ENCODE measurements at places on chromosomes 12 and 14.

DNA sequence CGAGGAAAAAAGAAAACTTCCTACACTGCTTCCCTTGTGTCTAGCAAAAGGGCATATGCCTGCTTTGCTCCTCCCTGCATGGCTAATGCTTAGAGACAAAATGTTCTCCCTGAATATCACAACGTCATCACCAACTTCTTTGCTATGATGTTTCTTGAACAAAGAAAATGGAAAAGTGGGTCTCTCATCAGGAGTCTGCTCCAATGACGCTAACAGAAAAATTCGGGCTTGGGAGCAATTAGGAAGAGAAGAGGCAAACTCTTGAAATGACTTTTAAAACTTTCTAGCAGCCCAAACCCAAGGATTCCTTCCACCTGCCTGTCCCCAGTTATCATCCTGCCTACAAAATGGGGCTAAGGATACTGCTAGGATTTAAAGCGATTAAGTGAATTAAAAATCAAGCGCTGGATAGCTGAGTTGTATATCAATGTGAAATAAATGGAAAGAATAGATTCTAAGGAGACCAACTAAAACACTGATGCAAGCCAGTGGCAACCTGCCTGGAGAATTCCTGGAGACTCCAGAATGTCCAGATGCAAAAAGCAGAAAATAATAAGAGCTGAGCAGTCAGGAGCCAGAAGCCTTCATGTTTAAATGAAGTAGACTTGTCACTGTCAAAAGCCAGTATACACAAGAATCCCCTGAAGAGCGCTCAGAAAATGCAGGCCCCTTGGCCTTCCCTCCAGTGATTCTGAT is 183.8 kb downstream of the DPF3 start:
- DNase-seq = no peak

DNA sequence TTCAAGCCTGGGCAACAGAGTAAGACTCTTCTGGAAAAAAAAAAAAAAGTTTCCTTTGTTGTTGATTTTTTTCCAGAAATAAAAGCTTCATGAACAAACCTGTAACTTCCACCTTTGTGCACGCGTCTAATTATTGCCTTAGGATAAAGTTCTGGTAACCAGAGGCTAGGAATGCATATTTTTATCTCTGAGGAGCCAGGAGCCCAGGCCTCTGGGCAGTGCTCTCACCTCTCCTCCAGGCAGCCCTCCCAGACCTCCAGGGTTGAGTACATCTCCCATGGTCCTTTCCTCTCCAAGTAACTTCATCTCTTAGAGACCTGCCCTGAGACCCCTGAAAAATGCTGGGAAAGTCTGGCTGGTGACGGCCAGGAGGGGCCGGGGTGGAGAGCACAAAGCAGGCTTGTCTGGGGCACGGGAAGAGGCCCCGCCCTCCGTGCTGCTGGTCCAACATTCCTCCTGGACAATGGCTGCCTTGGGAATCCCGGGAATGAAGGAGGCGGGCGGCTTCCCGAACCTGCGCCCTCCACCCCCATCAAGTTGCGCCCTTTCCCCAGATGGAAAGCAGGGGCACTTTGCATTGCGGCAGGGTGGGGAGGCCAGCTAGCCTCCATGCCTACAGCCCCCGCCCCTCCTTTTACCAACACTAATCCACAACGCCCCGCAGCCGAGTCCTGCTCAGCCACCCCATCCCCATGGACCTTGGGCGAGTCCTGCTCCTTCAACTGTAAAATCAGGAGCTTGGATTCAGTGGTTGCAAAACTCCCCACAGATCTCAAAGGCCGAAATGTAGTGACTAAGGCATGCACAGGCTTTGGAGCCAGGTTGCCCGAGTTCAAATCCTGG is 7.3 kb upstream of the FIGNL2 start:
- DNase-seq = no peak

DNA sequence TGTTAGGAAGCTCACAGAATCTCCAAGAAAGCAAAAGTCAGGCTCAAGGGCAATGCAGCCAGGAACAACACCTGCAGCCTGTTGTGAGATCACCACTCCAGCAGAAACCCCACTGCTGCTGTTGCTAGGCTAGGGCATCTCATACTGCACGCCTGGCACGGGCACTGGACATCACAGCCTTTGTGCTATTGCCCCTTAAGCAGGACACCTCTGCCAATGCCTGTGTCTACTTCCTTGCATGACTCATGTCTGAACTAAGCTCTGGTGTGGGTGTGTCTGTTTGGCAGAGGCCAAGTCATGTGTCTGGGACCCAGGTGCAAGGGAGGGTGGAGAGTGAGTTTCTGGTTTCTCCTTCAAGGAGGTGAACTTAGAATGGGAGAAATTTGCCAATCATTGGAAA is 10.0 kb upstream of the DDX47 start:
- peak; percentile 7 for DNase-seq

DNA sequence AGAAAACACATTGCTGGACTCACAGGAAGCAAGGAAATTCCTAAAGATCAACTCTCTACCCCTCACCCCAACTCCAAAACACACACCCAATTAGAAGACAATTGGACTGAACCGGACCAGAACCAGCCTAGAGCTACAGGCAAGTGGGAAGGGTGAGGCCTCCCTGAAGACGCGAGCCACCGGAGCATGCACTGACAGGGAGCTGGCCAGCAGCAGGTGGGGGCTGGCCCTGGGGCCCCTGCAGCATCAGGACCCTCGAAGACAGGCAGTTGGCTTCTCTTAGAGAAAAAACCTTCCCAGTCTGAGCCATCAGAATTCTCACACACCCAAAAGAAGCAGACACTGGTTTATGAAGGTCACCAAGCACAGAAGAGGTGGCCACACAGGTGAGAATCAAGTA is 209.5 kb upstream of the DIO3 start:
- DNase-seq = no peak

DNA sequence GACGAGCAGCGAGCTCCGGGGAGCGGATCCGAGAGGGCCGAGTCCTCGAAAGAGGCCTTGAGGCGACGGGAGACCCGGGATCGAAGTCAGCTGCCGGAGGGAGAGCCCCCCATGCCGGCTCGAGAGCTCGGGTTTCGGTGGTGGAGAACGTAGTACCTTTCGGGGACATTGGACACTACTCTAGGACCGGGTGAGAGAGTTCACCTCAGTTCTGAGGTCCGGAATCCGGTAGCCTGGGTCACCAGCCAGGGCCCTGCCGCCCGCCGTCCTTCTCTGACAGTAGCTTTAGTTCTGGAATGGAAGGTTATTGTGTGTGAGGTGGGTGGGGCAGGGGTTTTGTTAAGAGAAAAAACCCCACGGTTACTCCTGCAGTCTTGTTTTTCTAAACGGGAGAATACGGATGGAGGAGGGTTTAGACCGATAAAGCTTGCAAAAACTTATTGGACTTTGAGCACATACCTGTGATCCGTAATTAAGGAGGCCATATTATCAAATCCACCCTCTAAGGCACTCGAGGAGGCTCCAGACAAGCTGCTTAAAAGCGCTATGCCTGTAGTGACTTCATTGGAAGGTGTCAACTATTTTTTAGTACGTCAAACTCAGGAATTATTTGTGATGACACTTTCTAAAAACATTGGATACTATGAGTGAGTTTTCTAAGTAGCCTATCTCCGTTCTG is 765 bp downstream of the SCYL2 start:
- DNase-seq = no peak

DNA sequence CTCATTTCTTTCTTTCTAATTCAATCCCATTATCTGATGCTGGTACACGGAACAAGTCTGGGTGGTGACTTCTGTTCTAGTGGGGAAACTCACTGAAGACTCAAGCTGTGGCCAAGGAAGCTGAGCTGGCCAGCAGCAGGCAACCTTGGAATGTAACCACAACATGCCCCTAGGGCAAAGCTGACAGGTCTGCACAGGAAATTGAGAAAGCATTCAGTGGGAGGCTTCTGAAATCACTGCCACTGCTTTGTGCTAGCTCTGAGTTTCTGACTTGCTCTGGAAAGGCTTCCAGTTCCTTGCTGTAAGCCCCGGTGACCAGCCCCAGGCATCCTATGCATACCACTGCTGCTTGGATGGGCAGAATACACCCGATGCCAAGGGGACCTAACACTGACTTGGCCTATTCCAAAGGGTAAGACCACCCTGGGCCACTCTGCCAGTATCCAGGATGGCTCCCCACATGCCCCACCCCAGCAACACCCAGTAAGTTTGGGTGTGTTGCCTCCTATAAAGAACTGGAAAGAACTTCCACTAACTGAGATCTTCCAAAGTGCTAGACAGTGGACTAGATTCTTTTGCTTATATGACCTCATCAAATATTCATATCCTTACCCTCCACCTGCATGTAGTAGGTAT is 84.5 kb upstream of the CDKN3 start:
- no peak for DNase-seq

GRCh38 chr12:103810111-103810510 is 30.9 kb downstream of the NT5DC3 start:
- DNase-seq = no peak

DNA sequence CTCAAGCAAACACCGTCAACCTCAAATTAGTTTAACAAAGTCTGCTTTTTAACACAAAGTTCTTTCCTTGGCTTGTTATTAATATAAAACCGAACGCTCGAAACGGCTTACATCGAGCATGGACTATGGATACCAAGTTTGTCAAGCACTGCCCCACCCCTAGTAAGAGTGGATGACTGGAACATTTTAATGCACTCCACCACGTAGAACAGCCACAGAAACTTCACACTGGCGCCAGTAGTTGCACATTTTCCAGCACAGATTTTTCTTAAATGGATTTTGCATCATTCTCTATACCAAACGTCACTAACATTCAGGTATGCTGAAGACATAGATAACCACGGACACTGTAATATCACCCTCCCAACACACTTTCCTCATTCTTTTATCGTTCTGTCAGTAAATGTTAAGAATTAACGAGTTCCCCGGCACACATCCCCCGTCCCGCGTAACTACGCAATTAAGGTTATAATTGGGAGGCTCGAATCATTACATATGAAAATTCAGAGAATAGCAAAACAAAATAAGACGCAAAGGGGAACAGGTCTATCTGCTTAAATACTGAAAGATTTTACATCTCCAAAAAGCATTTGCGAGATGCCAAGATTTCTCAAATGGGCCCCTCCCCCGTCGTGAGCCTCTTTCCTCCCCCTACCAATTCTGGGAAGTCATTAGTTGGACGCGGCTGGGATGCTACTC is 990 bp downstream of the FERMT2 start:
- no peak for DNase-seq

GRCh38 chr14:74029136-74029535 is 10.0 kb downstream of the BBOF1 start:
- DNase-seq = no peak

DNA sequence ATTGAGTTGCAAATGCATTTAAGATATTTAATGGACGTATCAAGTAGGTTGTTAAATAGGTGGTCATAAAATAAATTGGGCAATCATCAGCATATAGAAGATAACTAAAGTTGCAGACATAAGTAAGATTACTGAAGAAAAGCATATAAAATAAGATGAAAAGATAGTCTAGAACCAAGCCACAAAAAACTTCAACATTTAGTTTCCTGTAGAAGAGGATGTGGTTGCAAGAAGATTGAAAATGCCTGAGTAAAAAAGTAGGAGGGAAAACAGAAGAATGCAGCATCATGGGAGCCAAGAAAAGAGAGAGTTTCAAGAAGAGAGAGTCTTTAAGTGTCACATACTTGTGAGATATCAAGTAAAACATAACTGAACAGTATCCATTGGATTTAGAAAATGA is 17.6 kb upstream of the SLC16A7 start:
- DNase-seq = no peak

- peak; percentile 95 for DNase-seq
Observed at GRCh38 chr14:91374879-91375702, 42.5 kb downstream of the CCDC88C start.

DNA sequence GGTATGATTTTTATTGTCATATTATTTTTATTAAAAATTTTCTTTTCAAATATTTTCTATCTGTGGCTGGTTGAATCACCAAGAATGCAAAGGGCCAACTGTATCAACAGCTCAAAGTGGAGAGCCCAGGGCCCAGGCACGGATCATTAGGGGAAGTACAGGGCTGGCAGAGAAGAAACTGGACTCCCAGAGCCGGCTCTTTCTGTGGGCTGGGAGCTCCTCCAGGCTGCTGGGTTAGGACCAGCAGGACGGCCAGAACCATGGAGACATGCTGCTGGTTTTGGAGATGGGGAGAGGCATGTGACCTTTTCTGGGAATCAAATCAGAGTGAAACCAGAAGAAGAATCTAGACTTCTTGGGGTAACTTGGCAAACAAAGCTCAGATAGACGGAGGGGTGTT is 220.5 kb downstream of the CACNA1C start:
- DNase-seq = no peak

DNA sequence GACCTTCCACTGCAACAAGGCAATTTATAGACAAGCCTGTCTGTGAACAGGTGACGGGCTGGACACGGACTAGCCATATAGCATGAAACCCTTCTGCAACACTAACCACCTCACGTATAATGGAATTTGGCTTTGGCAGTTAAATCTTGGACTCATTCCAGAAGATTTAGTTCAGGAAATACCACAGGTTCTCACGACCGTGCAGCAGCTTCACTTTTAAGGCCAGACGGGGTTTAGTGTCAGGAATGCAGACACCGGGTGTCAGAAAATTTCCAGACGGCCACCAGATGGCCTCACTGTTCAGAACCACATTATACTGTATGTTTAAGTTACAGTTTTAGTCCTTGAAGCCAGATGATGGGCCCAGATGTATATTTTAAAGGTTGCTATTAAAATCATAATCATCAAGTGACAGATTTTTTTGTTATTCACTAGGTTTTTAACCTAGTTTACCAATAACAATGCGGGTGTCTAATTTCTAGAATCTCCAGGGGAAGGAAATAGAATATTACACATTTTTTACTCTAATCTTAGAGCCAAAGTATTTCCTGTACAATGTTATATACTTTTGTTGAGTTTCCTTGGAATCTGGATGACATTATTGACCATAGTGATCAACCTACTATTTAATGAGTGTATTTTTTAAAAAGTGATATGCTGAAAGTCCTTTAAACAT is 90.5 kb upstream of the TMPO start:
- DNase-seq = peak; percentile 40

- no peak for DNase-seq
Observed at GRCh38 chr12:31536672-31537071, 54.3 kb downstream of the DENND5B start.

GRCh38 chr12:89470741-89471509 is 53.7 kb downstream of the GALNT4 start:
- DNase-seq = peak; percentile 45

DNA sequence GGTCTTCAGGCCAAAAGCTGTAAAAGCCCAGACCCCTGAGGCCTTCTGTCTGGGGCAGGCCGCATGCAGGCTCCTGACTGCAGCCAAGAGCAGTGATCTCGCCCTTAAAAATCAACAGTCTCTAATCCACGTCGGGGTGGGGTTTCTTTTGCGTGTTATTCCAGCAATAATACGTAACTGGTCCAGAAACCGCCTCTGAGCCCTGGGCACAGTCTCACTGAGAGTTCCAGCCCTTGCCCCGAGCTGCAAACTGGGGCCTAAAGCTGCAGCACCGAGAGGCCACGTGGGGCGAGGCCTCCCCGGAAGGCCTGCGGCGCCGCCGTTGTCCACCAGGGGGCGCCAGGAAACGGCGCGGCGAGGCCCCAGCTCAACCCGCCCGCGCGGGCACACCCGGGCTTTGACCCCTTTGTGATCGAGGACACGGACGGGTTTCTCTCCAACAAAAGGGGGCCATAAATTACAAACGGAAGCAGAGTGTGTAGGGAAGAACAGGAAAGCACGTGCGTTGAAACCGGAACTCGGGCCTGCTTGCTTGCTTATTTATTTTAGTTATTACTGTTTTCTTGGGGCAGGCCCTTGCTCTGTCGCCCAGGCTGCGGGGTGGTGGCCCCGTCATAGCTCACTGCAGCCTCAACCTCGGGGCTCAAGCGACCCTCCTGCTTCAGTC is 87.2 kb downstream of the NINJ2 start:
- DNase-seq = peak; percentile 54

Measured in COR-L47 (cell line).